ENCODE measurements at places on chromosomes 2 and 18.
A peak's percentile ranks its signal among the peaks of the same experiment; 100 is the strongest.

DNA sequence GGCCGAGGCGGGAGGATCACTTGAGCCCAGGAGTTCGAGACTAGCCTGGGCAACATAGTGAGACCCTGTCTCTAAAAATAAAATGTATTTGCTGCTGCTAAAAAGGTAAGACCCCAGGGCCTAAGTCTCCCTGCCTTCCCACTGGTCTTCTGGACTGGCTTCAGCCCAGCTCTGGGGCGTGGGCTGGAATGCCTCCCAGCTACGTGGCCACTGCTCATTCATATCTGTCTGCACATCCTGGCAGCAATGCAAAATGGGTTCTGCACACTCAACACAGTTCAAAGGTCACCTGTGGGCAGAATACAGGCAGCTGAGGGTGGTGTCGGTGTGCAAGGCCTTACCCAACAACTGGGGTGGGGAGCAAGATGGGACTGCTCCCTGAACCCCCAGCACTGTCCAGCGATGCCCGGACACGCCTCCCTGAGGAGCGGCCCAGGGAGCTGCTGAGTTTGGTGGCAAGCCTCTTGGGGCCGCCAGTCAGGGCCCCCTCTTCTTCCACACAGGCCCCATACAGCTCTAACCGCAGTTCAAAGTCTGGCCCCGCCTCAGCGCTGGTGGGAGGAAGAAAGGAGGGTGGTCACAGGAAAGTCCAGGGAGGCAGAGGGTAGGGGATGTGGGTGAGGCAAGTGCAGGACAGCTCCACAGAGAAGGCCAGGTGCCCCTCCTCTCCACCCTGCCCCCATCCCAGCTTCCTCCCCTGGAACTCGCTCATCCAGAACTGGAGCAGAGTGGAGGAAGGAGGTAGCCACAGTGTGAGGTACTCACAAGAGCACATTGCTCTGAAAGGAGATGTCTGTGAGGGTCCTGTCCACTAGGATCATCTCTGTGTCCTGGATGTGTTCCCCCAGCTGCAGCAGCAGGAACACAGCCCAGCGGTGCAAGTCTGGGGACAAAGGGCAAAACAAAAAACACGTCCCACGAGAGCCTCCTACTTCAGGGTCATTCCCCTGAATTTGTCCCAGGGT is 8.2 kb downstream of the WDR54 start:
- no peak for DNase-seq

DNA sequence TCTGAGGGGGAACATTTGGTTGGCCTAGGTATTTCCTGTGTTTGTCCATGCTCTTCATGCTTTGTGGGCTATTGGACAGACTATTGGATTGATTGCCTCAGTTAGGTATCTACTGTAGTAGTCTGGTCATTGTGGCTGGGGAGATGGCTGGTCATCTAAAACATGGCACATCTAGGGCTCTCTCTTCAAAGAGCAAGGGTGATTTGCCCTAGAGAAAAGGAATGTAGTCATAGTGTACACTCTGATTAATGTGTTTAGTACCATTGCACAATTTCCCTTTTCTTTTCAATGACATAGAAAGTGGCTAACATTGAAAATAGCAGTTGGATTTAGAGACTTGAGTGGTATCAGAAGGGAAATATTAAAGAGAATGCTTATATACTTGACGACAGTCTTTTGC is 114.3 kb downstream of the LCLAT1 start:
- no peak for DNase-seq

- DNase-seq, result peak; percentile 85
Measured at GRCh38 chr18:76212960-76213359, 282.1 kb downstream of the ZNF516 start.

DNA sequence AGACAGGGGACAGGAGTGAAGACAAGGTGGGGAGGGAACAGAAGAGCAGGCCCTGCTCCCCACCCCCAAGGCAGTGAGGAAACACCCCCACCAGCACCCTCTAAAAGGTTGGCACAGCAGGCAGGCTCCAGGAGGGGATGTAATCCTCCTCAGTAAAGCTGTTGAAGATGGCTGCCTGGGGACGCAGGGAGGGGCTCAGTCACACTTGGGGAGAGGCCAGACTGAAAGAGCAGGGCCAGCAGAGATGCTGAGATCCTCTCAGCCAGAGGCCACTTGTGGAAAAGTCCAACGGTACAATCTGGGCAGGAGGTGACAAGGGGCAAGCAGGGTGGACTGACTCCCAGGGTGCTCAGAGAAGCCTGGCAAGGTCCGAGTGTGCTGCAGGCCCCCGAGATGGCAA is 154.8 kb upstream of the ID2 start:
- no peak for DNase-seq

DNA sequence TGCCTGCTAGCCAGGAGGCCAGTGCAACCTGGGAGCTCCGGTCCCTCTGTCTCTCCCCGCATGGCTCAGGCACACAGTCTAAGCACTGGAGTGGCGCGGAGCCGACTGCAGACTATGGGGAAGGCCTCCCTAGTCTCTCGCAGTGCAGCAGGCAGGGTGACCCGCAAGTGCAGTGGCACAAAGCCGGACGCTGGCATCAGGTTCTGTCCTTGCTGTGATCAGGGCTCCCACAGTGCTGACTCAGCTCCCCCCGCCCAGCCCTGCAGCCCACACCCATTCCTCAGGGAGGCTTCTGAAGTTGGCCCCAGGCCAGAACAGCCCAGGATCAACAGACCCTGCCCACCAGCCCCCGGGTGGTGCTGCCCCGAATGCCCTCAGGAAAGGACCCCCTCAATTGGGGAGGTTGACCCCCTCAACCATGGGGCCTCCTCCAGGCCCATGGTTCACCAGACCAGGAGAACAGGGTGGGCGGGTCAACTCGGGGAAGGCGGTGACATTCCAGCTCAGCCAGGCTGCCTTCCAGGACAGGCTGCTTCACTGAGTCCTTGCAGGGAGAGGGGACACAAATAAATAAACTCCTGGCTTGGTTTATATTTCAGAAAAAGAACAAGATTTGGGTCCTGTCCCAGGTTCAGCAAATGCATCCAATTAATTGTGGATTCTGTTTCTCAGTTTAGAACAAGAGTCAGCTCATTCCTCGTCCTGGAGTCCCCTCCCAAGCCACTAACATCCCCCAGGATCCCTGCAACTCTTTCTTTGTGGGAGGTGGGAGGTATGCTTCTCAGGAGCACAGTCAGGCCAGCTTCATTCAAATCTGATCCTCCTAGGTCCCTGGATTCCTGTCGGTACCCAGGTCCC is 12.2 kb downstream of the BIN1 start:
- DNase-seq, result no peak

- no peak for DNase-seq
Measured at GRCh38 chr18:51021226-51021965, 8.6 kb upstream of the SMAD4 start.

DNA sequence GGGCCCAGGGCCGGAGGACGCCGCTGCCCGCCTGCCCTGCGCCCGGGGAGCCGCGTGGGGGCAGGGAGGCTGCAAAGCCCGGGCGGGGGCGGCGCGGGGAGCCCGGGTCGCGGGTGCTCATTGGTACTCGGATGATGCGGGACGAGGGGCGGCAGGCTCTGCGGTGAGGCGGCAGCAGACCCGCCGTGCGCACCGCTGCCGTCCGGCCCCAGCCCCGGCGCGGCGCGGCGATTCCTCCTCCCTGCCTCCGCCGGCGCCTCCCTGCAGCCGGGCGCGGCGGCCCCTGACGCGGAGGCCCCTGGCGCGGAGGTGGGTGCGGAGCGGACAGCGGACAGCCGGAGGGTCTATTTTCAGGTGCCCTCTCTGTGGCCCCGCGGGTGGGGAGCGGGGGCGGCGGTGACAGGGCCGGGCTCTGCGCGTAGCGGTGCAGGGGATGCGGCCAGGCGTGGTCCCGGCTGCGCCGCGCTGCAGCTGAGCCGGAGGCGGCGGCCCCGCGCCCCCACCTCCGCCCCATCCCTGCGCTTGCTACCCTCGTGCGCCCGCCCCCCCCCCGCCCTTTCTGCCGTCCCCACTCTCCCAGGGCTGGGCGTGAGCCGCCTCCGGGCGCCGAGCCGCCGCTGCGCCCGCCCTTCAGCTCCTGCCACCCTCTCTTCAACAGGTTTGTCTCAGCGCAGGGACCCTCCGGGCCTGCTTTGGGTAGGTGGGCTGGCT is 640 bp downstream of the SPTBN1 start:
- DNase-seq, result peak; percentile 64

DNA sequence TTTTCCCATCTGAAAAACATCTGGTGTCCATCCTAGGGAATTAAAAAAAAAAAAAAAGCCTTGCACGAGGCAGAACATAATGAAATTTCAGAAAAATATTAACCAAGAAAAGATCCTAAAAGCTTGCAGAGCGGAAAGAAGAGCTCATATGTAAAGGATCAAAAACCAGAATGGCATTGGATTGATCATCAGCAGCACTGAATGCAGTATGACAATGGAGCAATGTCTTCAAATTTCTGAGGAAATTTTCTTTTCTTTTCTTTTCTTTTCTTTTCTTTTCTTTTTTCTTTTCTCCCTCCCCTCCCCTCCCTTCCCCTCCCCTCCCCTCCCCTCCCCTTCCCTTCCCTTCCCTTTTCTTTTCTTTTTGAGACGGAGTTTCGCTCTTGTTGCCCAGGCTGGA is 21.3 kb upstream of the FAM117B start:
- DNase-seq, result no peak

- DNase-seq, result peak; percentile 78
Measured at GRCh38 chr2:212227755-212228154, 310.8 kb downstream of the ERBB4 start.

GRCh38 chr2:237227592-237228280 is 142.0 kb downstream of the COPS8 start:
- DNase-seq, result no peak

DNA sequence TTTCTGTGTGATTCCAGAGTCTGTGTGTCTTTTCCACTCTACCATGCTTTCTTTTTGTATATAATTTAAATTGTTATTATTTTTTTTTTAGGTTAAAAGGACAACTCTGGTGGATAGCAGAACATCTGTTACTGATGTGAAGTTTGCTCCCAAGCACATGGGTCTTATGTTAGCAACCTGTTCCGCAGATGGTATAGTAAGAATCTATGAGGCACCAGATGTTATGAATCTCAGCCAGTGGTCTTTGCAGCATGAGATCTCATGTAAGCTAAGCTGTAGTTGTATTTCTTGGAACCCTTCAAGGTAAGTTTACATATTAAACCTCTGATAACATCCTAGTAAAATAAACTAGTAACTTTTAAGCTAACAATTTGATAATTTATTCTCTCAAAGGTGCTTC is 15.3 kb downstream of the SEH1L start:
- no peak for DNase-seq

DNA sequence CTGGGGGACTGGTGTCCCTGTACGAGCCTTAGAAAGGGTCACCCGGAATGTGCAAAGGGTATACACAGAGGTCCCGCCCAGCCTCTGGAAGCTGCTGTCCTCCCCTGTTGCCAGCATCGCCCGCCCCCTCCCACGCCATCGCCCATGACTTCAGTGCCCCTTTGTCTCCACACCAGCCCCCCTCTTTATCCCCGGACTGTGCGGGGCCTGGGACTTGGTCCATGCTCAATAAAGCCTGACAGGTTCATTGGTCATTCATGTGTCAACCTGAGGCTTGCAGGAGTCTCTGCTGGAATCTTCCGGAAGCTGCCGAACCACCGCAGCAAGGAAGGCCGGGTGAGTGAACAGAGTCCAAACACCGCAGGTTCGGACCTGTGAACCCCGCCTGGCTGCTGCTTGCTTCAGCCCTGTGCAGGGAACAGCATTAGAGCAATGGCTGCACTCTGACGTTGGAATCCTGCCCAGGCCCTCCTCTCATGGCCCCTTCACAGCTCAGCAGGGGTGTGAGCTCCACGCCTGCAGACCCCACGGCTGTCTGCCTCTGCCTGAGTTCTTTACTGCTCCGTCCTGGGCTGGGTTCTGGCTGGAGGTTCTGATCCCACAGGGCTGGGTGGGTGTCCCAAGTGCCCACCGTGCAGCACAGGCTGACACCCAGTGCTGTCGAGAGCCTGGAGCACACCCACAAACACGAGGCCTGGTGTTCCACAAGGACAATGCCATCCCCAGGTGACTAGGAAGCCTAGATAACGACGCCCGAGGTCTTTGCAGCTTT is 96.5 kb downstream of the SEPTIN10 start:
- no peak for DNase-seq

- no peak for DNase-seq
Measured at GRCh38 chr2:225353579-225354085, 45.9 kb upstream of the NYAP2 start.

GRCh38 chr2:85578243-85579180 is 1.1 kb downstream of the VAMP8 start:
- no peak for DNase-seq

- DNase-seq, result no peak
Measured at GRCh38 chr2:30305235-30305634, 73.9 kb downstream of the LBH start.

DNA sequence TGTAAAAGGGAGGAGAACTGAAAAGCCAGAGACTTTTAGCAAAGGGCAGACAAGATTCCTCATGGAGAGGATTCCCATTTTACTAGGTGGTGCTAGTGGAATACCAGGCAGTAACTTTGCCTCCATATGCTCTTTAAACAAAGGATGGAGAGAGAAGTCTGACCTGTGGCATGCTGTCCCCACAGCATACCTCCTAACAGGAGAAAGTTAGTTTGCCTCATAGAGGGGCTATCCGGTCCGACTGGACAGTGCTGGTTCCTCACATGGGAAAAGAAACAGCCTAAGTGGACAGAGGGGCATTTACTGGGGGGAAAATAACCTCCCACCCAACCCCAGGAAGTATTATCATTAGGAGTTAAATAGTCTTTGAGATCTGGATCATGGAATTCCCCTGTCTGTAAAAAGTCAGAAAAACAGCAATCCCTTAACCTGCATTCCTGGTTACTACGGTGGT is 31.6 kb upstream of the GMCL1 start:
- DNase-seq, result no peak

GRCh38 chr2:202171241-202171825 is 67.1 kb downstream of the SUMO1 start:
- no peak for DNase-seq

- DNase-seq, result peak; percentile 55
Measured at GRCh38 chr2:57880967-57881366, 165.6 kb upstream of the VRK2 start.

GRCh38 chr2:119429225-119429981 is 2.3 kb upstream of the TMEM37 start:
- DNase-seq, result no peak

GRCh38 chr18:48026216-48026615 is 95.8 kb upstream of the SMAD2 start:
- DNase-seq, result no peak

GRCh38 chr18:32777049-32777448 is 4.2 kb upstream of the KLHL14 start:
- no peak for DNase-seq

DNA sequence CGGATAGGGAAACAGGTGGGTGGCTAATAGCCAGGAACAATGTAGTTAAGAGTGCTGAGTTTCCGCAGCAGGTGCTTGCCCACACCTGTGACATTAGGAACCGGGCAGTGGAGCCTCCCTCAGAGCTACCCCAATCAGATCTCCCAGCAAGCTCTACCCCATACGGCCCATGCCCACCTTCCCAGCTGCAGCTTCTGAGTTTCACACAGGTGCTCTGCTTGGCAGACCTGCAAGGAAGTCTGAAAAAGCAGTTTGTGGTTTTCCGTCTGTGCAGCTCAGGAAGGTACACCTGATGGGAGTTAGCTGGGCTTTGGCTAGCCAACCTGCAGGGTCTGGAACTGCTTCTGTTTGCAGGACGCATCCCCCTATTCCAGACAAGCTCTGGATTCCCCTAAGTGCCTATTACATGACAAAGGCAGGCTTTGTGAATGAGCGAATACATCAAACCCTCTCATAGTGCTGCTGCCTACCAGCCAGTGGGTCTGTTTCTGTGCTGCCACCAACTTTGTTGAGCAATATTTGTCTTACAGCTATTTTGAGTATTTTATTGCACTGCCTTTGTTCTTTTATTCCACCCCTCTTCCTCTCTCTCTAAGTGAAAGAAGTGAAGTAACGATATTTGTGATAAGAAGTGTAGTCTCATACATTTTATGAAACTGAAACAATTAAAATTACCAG is 24.7 kb upstream of the CEP68 start:
- DNase-seq, result no peak

- DNase-seq, result no peak
Measured at GRCh38 chr2:218249691-218250090, 11.1 kb upstream of the GPBAR1 start.
